ENCODE measurements at places on chromosomes 5 and 9.

GRCh38 chr5:111583758-111584203, 71.4 kb upstream of the STARD4 start:
- DNase-seq = no peak

- DNase-seq = no peak
Measured at GRCh38 chr9:98031935-98032334, 24.6 kb upstream of the NANS start.

GRCh38 chr5:9554122-9554521, 8.2 kb upstream of the SEMA5A start:
- DNase-seq = no peak

GRCh38 chr9:110217656-110218099, 9.7 kb upstream of the C9orf152 start:
- peak; percentile 50 for DNase-seq

- no peak for DNase-seq
Measured at GRCh38 chr5:135444881-135445280, 2.3 kb downstream of the DCANP1 start.
